Psoas muscle (tissue), 8 donors: ENCODE measurements at places on chromosomes 13 and 19. TPM values are rescaled to one million over a fixed set of nuclear protein-coding genes. Genes with fewer than 3 reads are reported as not detected.

DNA sequence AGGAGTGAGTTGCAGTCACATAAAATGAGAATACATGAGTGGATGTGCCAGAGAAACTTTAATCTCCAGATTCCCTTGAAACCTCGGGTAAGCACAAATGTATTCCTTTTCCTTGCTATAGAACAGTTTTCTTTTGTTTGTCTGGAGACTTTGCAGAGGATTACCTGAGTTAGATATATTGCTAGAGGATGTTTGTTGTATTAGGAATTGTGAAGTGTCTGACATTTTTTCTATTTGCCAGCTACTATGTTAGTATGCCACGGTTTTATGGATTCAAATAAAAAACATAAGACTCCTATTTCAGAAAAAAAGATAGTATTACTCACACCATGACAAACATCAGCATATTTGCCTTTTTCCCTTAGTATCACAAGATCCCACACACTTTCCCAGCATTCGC lies 844.9 kb upstream of the SLITRK5 start:
- DNase-seq = no peak

DNA sequence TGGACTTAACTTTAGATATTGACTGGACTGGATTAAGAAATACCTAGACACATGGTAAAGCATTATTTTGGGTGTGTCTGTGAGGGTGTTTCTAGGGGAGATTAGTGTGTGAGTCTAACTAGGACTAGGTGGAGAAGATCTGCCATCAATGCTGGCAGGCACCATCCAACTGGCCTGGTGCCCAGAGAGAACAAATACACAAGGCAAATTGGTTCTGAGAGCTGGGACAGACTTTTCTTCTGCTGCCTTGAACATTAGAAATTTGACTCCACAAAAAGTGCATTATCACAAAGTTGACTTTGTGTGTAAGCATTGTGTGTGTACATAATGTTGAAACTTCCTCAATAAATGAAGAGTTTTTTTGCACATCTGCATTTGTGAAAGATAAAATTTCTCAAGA lies 522.1 kb downstream of the SUCLA2 start:
- DNase-seq = no peak

Gene ZNF587
- 14.0 TPM for total RNA-seq

GRCh38 chr13:48443442-48444208 lies 30.7 kb upstream of the LPAR6 start:
- DNase-seq = no peak

GRCh38 chr19:32268381-32268780 lies 77.0 kb upstream of the ZNF507 start:
- DNase-seq = no peak

GRCh38 chr19:55362174-55362989 lies 678 bp downstream of the GARIN5B start:
- no peak for DNase-seq

Gene FAM124A
- total RNA-seq = 1.5 TPM

GRCh38 chr19:18349524-18350128 lies 9.2 kb downstream of the PGPEP1 start:
- DNase-seq = peak; percentile 60

GRCh38 chr19:51122112-51122981 lies 2.4 kb upstream of the SIGLEC9 start:
- no peak for DNase-seq

Gene EBI3
- 0.62 TPM for total RNA-seq

GRCh38 chr13:23670793-23671192 lies 100.6 kb downstream of the TNFRSF19 start:
- no peak for DNase-seq

- no peak for DNase-seq
These were observed 1.4 kb upstream of the MEGF8 start for GRCh38 chr19:42323852-42324654.

DNA sequence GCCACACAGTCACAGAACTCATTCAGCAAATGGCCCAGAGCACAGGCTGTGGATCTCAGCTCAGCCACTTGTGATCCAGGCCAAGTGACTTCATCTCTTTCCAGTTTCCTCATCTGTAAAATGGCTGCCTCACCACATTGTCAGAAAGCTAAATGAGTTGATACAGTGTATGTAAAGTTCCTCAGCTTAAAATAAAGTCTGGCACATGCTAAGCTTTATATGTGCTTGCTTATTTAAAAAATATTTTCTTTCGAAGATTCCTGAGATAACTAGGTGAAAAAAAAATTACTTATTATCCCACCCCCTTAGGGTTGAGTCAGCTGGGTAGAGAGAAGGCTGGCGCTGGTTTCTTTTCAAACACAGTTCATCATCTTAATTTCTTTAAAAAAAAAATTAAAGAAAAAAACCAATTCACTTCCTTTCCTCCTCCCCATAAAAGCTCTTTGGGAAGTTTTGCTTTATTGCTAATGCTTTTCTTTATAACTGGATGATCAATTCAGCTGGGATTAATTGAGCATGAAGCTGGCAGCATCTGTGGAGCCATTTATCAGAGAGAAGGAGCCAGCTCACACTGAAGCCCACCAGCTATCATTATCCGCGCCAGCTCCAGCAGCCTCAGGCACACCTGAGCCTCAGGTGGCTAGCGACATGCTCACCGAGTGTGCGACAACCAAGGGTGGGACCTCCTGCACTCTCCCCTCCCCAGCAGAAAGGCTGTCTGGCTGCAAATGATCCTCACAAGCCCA lies 354.9 kb downstream of the FOXO1 start:
- no peak for DNase-seq

- peak; percentile 67 for DNase-seq
These were observed 7.0 kb downstream of the CAB39L start for GRCh38 chr13:49436890-49437289.

GRCh38 chr13:22062478-22063205 lies 391.8 kb downstream of the FGF9 start:
- DNase-seq = no peak

- DNase-seq = no peak
These were observed 24.0 kb downstream of the GRIN2D start for GRCh38 chr19:48417421-48417820.

DNA sequence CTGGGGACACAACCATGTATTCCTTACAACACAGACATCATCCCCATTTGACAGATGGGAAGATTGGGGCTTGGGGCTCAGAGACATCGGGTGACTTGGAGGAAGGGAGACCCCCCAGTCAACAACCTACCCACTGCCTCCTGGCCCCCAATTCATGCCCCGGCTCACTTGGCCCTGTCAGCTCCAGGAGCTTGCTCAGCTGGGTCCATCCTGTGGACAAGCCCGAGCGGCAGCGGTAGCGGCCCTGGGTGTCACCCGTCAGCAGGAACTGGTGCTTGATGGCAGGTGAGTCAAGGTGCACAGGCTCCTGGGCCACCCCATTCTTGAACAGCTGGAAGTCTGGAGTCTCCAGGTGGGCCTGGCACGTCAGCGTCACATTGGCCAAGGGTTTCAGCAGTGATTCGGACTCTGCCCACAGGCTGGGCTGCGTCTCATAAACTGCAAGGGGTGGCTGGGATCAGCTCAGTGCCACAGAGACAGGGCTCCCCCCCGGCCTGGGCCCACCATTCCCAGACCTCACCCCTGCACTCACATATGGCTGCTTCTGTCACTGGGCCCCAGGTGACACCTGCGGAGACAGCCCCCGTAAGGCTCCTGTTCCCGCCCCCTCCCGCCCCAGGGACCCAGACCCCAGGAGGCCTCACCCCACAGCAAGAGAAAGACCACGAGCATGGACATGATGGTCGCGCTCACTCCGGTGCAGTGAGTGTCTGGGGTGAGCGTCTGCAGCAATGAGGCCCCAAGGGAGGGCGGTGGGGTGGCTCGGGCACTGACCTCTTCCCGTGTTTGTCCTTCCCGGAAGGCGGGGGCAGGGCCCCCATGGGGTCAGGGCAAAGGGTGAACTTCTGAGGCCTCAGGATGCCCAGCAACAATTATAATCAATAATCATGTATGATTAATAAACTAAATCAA lies at the start of gene A1BG:
TSS of gene A1BG (minus strand) at position 733 of the 912 bp plus-strand sequence. CDS start at position 678, 55 bp downstream.
- DNase-seq = no peak

Gene PSG1
- total RNA-seq = not detected

DNA sequence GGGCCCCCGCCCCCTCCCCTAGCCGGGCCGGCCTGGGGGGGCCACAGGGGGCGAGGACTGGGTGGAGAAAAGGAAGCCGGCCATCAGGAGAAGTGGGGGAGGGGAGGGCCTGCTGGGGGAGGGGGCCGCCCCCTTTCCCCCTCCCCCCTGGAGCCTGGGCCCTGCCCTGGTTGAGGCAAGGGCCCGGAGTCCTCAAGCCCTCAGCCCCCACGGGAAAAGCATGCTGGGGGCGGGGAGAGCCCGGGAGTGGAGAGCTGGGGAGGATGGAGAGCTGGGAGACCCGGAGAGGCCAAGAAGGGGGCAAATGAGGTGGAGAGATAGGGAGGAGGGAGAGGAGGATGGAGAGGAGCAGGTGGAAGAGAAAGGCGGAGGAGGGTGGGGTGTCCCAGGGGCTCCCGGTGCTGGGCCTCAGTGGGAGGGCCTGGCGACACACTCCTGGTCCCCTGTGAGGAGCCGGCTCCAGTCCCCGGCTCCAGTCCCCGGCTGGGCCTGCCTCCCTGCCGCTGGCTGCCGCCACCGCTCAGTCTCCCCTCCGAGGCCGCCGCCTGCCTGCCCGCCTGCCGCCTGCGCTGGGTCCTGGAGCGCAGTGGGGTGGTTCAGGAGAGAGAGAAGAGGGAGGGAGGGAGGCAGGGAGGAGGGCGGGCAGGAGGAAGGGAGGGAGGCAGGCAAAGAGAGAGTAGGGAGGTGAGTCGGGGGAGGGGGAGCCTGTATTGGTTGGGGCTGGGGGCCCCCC lies at the start of gene GRIK5:
TSS of gene GRIK5 (minus strand) at position 588 of the 733 bp plus-strand sequence. CDS start 4,436 bp downstream, outside the sequence.
- no peak for DNase-seq

Gene PCDH8
- total RNA-seq = not detected

DNA sequence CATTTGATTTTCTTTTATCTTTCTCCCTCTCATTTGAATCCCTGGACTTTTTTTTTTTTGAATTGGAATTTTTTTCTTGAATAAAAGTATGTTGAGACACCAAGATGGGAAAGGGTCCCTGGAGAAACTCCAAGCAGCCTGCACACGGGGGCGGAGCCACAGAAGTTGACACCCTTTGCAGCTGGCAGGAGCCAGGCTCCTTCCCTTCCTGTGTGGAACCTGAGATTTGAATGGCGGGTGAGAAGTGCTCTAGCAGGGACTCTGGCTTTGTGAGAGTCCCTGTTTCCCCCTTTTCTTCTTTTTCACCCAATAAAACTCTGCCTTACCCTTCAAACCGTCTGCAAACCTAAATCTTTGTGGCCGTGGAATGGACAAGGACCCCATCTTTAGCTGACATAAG lies 1381.0 kb upstream of the MIR17HG start:
- no peak for DNase-seq

GRCh38 chr19:2477141-2477710 lies 1.3 kb downstream of the GADD45B start:
- DNase-seq = peak; percentile 55

GRCh38 chr19:13633109-13633508 lies 126.8 kb upstream of the CACNA1A start:
- no peak for DNase-seq

Gene POSTN
- total RNA-seq = 4.0 TPM

DNA sequence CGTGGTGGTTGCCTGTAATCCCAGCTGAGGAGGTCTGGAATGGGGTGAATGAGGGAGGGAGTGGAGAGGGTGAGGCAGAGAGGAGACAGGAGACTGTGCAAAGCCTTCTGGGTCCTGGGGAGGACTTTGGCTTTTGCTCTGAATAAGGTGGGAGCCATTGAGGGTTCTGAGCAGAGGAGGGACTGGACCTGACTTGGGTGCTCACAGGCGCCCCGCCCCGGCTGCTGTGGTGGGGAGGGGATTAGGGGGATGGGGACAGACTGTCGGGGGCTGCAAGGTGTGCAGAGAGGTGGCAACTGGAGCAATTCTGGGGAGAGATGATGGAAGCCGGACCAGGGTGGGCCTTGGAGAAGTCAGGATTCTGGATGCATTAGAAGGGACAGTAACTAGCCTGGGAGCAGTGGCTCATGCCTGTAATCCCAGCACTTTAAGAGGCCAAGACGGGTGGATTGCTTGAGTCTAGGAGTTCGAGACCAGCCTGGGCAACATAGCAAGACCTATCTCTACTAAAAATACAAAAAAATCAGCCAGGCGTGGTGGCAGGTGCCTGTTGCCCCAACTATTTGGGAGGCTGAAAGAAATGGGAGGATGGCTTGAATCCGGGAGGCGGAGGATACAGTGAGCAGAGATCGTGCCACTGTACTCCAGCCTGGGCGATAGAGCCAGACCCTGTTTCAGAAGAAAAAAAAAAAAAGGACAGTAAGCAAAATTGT lies 16.1 kb upstream of the NANOS3 start:
- DNase-seq = no peak

Gene ABCA7
- 17.0 TPM for total RNA-seq

- peak; percentile 93 for DNase-seq
These were observed at the start of gene ZNF331 for GRCh38 chr19:53537521-53538377. Gene ZNF331 (plus strand): TSS chr19:53538145. CDS start chr19:53569377, 31,232 bp downstream.

DNA sequence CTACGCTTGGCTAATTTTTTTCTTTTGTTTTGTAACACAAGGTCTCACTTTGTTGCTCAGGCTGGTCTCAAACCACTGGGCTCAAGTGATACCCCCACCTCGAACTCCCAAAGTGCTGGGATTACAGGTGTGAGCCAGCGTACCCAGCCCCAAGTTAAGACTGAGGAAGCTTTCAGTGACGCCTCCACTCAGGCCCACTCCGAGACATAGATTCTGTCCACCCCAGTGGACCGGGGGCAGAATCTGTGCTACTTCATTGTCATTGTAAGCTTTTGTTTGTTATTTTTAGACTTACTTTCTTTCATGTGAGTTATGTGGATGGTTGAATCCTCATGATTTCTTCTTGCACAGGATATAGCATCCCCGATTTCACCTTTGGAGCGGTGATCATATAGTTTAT lies 156.9 kb upstream of the TSHZ3 start:
- DNase-seq = no peak

Gene INTS6
- total RNA-seq = 18.7 TPM

DNA sequence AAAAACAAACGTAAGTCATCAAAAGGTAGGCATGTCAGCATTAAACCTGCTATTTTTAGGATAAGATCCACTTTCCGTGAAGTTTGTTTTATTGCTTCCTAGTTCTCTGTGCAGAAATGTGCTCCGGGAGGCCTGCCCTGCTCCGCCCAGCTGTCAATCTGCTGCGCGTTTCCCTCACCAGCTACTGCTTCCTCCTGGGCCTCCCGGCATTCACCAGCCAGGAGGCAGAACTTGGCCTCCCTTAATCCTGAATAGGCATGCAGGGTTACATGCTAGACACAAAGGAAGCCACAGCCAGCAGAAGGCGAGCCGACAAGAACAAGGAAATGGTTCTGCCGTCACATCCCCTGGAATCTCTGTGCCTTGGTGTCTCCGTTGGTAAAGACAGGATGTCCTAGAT lies 386.2 kb downstream of the IRS2 start:
- no peak for DNase-seq

- DNase-seq = no peak
These were observed 37.3 kb upstream of the TRPC4 start for GRCh38 chr13:37906880-37907279.

- DNase-seq = no peak
These were observed 282.2 kb upstream of the SOX21 start for GRCh38 chr13:94994506-94994905.

Gene LHB
- total RNA-seq = not detected

- no peak for DNase-seq
These were observed 27.6 kb downstream of the DHX34 start for GRCh38 chr19:47376589-47377144.

GRCh38 chr13:40206241-40207000 lies 460.0 kb downstream of the FOXO1 start:
- no peak for DNase-seq
